Muscle of leg (tissue), 16 donors: ENCODE measurements at places on chromosomes 4 and X. TPM values are rescaled to one million over a fixed set of nuclear protein-coding genes. Genes with fewer than 3 reads are reported as not detected.

GRCh38 chr4:8435656-8436121 lies 4.8 kb downstream of the ACOX3 start:
- H3K4me3 ChIP-seq, result no peak overlapping the region
- peaks cover 16% of the 10 kb centered on the region for H3K4me1 ChIP-seq
- peak overlapping the region; percentile 0 for H3K27ac ChIP-seq
- no peaks in the 10 kb centered on the region for H3K27me3 ChIP-seq

GRCh38 chr4:48388525-48389154 lies 47.3 kb downstream of the SLAIN2 start:
- H3K4me3 ChIP-seq, result no peak overlapping the region
- peak; percentile 81 for DNase-seq
- no peaks in the 10 kb centered on the region for H3K4me1 ChIP-seq
- peaks cover 17% of the 10 kb centered on the region for H3K36me3 ChIP-seq

The SH2D1A gene
- total RNA-seq, result 1.2 TPM

The SUV39H1 gene
- 3.1 TPM for total RNA-seq

The PDLIM3 gene
- total RNA-seq, result 541 TPM

The SPOCK3 gene
- 1.8 TPM for total RNA-seq
